ENCODE measurements at places on chromosomes 4 and X.

GRCh38 chr4:140266958-140267568 is 106.4 kb upstream of the SCOC start:
- DNase-seq = peak; percentile 63
- peaks cover 27% of the 10 kb centered on the region for H3K27me3 ChIP-seq
- H3K36me3 ChIP-seq = no peaks in the 10 kb centered on the region
- H3K4me3 ChIP-seq = peak overlapping the region; percentile 11

- H3K4me1 ChIP-seq = no peaks in the 10 kb centered on the region
- no peaks in the 10 kb centered on the region for H3K36me3 ChIP-seq
- no peak for DNase-seq
- H3K27ac ChIP-seq = no peak overlapping the region
Measured at GRCh38 chr4:123784626-123785025, 388.0 kb downstream of the SPRY1 start.

DNA sequence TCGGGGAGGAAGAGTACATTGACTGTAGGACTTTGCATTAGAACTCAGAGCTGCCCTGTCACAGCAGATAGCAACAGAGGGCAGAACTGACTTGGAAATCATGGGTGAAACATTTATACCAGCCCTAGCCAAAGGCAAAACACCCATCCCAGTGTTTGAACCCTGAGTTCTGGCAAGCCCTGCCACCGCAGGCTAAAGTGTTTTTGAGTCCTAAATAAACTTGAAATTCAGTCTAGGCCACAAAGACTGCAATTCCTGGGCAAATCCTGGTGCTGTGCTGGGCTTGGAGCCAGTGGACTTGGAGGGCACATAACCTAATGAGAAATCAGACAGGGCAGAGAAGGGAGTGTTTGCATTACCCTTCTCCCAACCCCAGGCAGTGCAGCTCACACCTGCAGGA is 1015.7 kb downstream of the FSTL5 start:
- no peak for DNase-seq
- no peak overlapping the region for H3K4me3 ChIP-seq
- H3K36me3 ChIP-seq = no peaks in the 10 kb centered on the region
- no peak overlapping the region for H3K27ac ChIP-seq
- H3K27me3 ChIP-seq = no peaks in the 10 kb centered on the region
- no peaks in the 10 kb centered on the region for H3K4me1 ChIP-seq

GRCh38 chr4:182878633-182879495 is 38.3 kb downstream of the DCTD start:
- no peak for DNase-seq
- no peaks in the 10 kb centered on the region for H3K4me1 ChIP-seq
- H3K27ac ChIP-seq = no peak overlapping the region
- H3K27me3 ChIP-seq = no peaks in the 10 kb centered on the region
- H3K4me3 ChIP-seq = no peak overlapping the region

DNA sequence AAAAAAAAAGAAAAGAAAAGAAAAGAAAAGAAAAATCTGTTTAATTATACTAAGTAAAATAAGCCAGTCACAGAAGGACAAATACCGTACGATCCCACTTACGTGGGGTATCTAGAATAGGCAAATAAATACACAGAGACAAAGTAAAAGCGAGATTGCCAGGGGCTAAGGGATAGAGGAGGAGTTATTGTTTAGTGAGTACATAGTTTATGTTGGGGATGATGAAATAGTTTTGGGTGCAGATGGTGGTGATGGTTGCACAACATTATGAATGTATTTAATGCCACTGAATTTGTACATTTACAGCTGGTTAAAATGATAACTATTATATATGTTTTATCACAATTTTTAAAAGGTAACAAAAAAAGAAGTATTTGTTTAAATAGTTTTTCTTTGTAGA is 7.1 kb downstream of the CA5B start:
- no peaks in the 10 kb centered on the region for H3K27me3 ChIP-seq
- peaks cover 40% of the 10 kb centered on the region for H3K4me1 ChIP-seq
- no peak for DNase-seq
- H3K36me3 ChIP-seq = peaks cover 3% of the 10 kb centered on the region
- H3K27ac ChIP-seq = no peak overlapping the region
- H3K4me3 ChIP-seq = no peak overlapping the region

- no peak overlapping the region for H3K27ac ChIP-seq
- H3K4me1 ChIP-seq = no peaks in the 10 kb centered on the region
- peak; percentile 6 for DNase-seq
- no peaks in the 10 kb centered on the region for H3K36me3 ChIP-seq
- no peak overlapping the region for H3K4me3 ChIP-seq
- peaks cover 41% of the 10 kb centered on the region for H3K27me3 ChIP-seq
Measured at GRCh38 chrX:133335027-133335426, 80.3 kb downstream of the GPC4 start.

- no peaks in the 10 kb centered on the region for H3K36me3 ChIP-seq
- H3K27me3 ChIP-seq = no peaks in the 10 kb centered on the region
- no peak overlapping the region for H3K4me3 ChIP-seq
- no peaks in the 10 kb centered on the region for H3K4me1 ChIP-seq
Measured at GRCh38 chrX:122941806-122942205, 242.3 kb upstream of the GRIA3 start.

GRCh38 chr4:3388471-3389232 is 53.1 kb upstream of the HGFAC start:
- no peaks in the 10 kb centered on the region for H3K27me3 ChIP-seq
- H3K4me1 ChIP-seq = peaks cover 21% of the 10 kb centered on the region
- no peak overlapping the region for H3K27ac ChIP-seq
- no peak for DNase-seq
- H3K4me3 ChIP-seq = peak overlapping the region; percentile 15
- H3K36me3 ChIP-seq = no peaks in the 10 kb centered on the region

DNA sequence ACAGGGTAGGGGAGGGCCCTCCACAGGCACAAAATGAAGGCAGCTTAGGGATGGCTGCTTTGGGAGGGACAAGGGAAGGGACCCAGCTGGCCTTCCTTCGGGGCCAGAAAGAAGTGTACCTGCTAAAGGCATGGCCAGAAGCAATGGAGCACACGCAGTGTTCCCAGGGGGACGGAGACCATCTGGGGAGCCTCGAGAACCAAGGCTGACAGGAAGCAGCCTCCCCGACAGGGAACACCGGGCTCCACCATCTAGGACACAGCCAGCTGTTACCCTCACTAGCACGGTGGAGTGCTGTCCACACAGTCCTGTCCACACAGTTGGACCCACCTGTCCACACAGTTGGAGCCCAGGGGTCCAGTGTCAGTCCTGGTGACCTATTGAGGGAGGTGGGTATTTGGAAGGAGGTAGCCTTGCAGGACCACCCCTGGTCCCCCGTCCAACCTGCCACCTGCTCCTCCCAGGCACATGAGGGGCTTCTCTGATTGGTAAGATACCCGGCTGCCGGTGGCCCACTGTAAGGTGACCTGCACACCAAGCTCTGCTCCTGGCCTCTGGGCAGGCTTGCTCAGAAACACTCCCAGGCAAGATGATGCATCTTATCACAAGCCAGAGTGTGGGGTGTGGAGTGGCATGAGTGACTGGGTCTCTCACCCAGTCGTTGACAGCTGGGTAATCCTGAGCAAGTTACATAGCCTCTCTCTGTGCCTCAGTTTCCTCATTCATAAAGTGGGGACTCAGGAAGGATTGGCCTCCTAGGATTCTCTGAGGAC is 20.5 kb upstream of the AFAP1 start:
- peak overlapping the region; percentile 64 for H3K4me3 ChIP-seq
- peaks cover 79% of the 10 kb centered on the region for H3K4me1 ChIP-seq
- H3K27ac ChIP-seq = peak overlapping the region; percentile 76
